ENCODE measurements at places on chromosomes 12 and 14. TPM values are rescaled to one million over a fixed set of nuclear protein-coding genes. Genes with fewer than 3 reads are reported as not detected.

ADCY4 gene
- 29.0 TPM for total RNA-seq

DNA sequence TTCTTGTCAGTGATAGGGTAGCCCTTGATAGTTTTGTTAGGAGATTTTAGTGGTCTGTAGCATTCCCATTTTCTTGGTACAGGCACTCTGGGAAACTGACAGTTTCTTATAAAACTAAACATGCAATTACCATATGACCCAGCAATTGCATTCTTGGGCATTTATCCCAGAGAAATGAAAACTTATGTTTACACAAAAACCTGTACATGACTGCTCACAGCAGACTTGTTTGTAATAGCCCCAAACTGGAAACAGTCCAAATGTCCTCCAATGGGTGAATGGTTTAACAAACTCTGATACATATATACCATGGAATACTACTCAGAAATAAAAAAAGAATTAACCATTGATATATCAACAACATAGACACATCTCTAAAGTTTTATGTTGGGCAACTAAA lies 75.5 kb downstream of the BORCS5 start:
- DNase-seq = no peak

FAIM2 gene
- 13.0 TPM for total RNA-seq

DNA sequence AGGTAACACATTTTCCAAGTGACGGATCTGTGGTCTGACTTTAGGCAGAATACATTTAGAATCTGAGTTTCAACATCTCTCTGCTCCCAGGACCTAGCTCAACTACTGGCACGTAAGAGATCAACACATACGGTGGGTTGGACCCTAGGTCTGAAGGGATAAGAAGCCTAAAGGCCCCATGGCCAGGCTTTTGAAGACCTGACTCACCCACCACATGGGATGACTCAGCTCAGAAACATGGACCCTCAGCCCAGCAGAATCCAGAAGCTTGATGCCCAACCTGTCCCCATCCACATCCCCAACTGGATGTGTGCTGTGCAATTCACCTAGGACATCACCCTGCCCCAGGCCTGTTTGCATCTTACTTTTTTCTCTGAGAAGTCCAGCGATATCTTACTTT lies 770.2 kb downstream of the BCL11B start:
- no peak for DNase-seq

All from mucosa of gallbladder (tissue), 1 donor.